ENCODE measurements at places on chromosomes 5 and 9.
A peak's percentile ranks its signal among the peaks of the same experiment; 100 is the strongest.

- no peak for DNase-seq
These were observed 13.7 kb upstream of the DAB2IP start for GRCh38 chr9:121637713-121638220.

DNA sequence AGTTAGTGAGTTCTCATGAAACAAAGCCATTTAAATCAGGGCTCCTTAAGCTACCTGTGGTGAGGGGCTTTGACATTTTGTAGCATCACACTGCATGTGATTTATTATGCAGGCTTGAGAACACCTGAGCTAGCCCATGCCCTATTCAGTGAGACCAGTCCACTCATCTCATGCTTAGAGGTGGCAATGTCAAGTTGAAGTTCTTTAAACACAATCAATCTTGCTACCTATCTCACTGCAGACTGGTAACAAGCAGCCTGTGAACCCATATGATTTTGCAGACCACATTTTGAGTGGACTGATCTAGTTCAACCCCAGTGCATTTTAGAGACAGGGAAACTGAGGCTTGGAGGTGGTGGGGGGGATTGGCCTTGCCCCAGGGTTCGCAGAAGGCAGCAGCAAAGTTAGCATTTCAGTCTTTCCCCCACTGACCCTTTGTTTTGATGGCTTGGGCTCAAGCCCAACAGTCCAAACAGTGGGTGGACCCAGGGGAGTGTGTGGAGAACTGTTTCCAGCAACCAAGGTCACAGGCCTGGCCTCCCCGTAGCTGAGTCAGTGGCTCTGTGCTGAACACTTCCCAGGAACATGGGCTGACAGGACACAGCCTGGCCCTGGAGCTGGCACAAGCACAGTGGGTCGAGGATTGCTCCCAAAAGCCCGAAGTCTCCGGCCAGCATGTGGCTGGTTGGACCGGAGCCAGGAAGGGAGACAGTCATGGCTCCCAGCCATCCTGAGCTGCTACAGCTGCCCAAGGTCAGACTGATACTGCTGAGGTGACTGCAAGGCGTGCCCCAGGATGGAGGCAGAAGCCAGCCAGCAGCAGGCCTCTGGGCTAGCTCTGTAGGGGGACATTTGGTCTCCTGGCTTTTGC lies 95.3 kb downstream of the RGS3 start:
- DNase-seq: no peak

DNA sequence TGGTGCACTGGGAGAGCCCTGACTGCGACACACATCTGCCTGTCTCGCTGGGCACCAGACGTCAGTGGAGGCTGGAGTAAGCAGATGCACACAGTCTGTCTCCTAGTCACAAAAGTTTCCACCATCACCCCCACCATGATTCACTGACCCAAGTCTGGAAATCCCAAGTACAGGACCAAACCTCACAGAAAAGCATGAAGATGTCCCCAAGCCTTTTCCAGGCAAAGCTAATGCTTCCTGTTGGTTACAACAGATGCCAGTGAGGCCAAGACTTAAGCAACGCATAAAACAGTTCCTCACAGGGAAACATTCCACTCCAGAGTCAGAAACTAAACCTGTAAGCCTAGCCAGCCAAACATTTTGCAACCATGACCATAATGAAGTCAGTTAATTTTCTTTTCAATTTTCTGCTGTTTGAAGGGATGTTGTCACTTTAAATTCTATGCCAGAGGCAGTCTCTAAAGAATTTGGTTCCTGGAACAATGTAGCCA lies 259.3 kb upstream of the SLC30A5 start:
- no peak for DNase-seq

- no peak for DNase-seq
These were observed 121.8 kb upstream of the TMEM161B start for GRCh38 chr5:88390481-88390880.

GRCh38 chr5:148394587-148395019 lies 10.8 kb downstream of the FBXO38 start:
- no peak for DNase-seq

DNA sequence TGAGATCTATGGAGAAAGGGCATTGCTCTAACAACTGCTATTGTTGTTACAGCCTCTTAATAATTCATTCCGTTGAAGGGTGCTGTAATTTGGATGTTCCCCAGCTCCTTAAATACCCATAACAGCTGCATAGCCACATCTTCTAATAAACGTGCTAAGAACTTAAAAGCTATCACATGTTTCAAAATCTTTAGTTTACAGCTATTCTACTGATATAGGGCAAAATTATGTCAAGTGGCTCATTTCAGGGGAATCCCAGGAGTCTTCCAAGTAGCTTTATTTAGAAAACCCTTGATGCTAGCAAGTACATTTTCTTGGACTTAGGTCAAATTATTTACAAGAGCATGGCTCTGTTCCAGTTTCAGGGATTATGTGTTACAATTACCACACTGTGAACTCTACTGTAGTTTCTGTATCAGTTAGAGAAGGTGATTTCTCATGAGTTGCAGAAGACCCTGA lies 990.4 kb upstream of the ACO1 start:
- no peak for DNase-seq

GRCh38 chr5:135203593-135204036 lies 169.6 kb upstream of the PITX1 start:
- no peak for DNase-seq

GRCh38 chr9:94480205-94480604 lies 74.7 kb upstream of the PCAT7 start:
- no peak for DNase-seq

DNA sequence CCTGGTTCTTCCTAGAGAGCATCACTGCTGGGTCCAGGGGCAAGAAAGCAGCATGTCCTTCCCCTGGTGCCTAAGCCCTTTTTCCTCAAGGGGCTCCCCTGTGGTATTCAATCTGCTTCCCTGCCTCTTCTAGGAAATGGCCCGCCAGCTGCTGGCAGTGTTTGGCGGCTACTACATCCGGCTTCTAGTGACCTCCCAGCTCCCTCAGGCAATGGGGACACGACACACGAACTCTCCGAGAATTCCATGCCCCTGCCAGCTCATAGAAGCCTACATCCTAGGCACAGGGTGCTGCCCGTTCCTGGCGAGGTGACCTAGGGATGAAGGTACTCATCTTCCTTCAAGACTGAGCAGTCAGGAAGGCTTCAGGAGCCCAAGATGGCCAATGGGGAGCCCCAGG lies 14.6 kb downstream of the TEX53 start:
- DNase-seq: no peak

GRCh38 chr9:19788614-19789271 lies at the start of gene SLC24A2:
Gene SLC24A2, minus strand, starts transcription at chr9:19789037.
- DNase-seq: no peak

GRCh38 chr5:73394610-73395009 lies 54.0 kb downstream of the FOXD1 start:
- DNase-seq: no peak

- DNase-seq: no peak
These were observed 78.1 kb upstream of the DIRAS2 start for GRCh38 chr9:90720621-90721265.

- DNase-seq: no peak
These were observed 4.1 kb upstream of the GBGT1 start for GRCh38 chr9:133167769-133168168.

DNA sequence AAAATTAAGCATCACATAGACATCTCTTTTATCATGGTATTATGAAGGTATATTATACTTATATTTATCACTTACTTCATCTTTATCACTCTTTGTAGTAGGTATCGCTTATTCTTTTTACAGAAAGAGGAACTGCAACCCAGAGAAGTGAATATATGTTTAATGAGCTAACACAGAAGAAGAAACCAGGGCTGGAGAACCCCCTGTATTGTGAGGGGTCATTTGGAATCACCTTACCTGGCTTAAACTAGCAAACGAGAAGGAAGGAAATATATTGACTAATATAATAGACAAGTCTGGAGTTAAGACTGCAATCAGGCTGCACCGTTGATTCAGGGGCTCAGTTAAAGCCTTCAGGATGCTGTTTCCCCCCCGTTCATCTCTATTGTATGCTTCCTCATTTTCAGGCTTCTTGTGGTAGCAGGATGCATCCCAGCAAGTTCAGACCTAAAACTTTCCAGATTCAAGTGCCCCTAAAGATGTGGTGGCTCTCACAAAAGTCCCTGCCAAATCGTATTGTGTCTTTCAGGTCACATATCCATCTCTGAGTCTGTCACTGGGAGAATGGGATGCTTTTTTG lies 146.4 kb downstream of the GCNT1 start:
- DNase-seq: no peak

- no peak for DNase-seq
These were observed 13.4 kb upstream of the STRBP start for GRCh38 chr9:123281659-123282350.

- DNase-seq: no peak
These were observed 35.4 kb upstream of the CCNG1 start for GRCh38 chr5:163402007-163402406.

GRCh38 chr5:175457466-175457865 lies 13.5 kb upstream of the DRD1 start:
- no peak for DNase-seq

DNA sequence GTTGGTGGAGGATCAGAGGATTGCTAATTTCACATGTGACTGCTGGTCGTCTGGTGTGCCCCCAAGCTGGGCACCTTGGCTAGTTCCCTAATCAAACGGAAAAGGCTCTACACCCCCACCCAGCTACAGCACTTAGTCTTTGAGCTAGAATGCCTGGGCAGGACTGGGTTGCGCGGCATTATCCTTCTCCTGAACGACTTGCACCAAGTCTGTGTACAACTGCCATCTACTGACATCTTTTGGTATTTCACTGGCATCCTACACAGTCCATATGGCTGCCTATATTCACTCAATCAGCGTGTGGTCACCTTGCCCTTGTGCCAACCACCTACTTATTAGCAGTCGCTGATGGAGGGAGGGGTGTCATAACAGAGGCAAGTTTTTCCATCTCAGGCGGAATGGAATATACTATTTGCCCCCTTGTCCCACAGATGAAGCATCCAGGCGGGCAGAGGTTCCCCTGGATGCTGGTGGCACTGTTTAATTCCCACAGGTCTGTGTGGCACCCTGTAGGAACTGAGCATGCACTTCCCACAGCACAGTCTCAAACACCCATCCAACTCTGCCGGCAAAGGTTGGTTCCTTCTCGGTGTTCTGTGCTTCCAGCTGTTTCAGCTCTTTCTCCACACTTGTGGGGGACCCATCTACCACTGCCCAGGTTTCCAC lies 150.1 kb downstream of the OSTF1 start:
- DNase-seq: peak; percentile 20

DNA sequence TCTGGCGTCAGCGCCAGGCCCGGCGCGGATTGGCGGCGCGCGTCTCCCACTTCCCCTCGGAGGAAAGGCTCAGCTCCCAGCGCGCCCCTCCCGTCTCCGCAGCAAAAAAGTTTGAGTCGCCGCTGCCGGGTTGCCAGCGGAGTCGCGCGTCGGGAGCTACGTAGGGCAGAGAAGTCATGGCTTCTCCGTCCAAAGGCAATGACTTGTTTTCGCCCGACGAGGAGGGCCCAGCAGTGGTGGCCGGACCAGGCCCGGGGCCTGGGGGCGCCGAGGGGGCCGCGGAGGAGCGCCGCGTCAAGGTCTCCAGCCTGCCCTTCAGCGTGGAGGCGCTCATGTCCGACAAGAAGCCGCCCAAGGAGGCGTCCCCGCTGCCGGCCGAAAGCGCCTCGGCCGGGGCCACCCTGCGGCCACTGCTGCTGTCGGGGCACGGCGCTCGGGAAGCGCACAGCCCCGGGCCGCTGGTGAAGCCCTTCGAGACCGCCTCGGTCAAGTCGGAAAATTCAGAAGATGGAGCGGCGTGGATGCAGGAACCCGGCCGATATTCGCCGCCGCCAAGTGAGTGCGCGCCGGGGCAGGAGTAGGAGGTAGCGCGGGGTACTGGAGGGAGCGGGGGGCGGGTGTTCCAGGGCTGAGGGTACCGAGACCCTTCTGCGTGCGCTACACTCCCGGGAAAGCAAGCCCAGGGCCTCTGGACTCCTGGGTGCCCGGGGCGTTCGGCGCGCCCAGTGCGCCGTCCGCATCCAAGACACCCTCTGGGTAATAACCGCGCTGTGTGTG lies at the start of gene MSX2:
Gene MSX2 (plus strand): TSS at position 99 of the 777 bp plus-strand sequence. CDS start 78 bp downstream, at position 177.
- DNase-seq: no peak

DNA sequence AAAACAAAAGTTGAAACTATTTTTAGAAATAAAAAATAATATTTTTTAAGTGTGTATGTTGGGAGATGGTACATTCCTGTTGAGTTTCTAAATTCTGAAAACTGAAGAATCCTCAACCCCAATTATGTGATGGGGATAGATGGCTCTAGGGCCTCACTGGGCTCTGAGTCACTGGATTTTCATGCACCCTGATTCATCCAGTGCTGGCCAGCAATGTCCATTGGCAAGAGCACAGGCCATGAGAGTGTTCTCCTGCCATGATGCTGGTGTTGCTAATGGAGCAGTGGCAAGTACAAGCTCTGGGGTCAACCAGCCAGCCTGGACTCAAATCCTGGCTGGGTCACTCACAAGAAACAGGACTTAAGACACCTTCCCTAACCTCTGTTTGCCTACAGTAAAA lies 23.3 kb downstream of the SMIM23 start:
- DNase-seq: no peak

- DNase-seq: no peak
These were observed 15.8 kb downstream of the BTF3 start for GRCh38 chr5:73513996-73514395.

DNA sequence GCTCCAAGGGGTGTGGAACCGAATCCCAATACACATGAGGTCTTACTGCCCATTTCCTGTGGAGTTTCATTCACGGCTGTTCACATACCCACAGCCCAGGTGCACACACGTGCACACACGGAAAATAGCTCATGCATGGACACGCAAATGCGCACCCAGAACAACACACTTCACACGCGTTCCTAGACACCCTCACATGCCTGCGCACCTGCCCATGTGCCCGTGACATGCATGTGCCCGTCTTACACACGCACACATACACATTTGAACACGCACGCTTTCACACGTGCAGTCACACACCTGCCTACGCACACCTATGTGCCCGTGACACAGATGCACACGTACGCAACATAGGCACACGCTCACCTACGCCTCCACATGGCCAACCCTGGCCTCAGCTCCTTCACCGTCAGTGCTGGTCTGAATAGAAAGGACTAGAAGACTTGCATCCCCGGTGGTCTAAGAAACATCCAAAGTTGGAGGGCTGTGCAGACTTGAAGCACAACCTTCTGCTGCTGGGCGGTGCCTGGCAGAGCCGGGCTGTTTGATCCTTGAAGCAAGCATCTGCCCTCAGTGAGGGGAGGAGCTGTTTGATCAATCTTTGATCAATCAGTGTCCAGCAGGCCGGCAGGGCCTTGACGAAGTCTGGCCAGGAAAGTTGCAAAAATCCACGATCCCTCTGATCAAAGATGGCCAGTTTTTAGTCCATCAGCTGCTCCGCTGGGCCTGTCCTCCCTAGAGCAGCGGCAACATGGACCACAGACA lies 164.7 kb downstream of the OLFM1 start:
- DNase-seq: no peak

DNA sequence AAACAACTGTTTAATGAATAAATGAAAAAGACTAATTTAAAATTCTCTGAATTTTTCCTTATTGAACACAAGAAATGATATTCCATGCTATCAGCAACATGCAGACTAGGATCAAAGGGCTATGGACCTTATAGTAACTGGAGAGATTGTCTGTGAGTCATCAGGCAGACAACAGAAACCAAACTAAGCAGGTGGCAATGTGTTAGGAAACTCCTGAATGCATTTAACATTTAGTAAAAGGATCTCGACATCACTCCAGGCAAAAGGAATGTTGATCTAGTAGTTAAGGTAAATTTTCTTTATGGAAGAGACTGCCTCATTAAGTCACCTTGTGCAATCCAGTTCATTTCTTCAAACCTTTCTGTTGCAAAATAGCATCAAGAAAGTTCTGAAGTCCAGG lies 58.4 kb downstream of the ARL15 start:
- no peak for DNase-seq

GRCh38 chr5:127098241-127098640 lies 24.9 kb upstream of the C5orf63 start:
- no peak for DNase-seq

- DNase-seq: no peak
These were observed 115.1 kb downstream of the PCSK1 start for GRCh38 chr5:96317945-96318344.

- DNase-seq: no peak
These were observed 179.1 kb upstream of the GNA14 start for GRCh38 chr9:77827104-77827784.
